H7 (cell line): ENCODE measurements at places on chromosomes 3 and 15.

DNA sequence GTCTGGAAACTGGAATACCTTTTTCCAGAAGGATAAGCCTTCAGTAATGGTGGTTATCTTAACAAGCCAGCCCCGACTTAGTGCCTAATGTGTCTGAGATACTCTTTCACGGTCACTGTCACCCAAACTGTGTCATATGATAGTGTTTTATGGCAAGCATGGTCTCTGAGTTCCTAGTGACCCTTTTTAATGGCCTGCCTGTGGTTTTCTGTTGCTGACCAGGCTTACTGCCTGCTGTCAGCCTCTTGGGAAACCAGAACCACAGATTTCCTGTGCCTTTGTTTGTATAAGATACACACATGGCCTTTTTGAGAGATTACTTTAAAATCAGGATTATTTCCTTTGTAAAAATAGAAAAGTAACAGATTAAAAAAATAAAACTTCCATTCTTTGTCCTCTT, 22.4 kb downstream of the HPS3 start:
- DNase-seq = no peak

GRCh38 chr15:32135335-32135734, 105.0 kb downstream of the CHRNA7 start:
- DNase-seq = no peak

GRCh38 chr3:16399473-16399872, 114.0 kb downstream of the RFTN1 start:
- peak; percentile 18 for DNase-seq

DNA sequence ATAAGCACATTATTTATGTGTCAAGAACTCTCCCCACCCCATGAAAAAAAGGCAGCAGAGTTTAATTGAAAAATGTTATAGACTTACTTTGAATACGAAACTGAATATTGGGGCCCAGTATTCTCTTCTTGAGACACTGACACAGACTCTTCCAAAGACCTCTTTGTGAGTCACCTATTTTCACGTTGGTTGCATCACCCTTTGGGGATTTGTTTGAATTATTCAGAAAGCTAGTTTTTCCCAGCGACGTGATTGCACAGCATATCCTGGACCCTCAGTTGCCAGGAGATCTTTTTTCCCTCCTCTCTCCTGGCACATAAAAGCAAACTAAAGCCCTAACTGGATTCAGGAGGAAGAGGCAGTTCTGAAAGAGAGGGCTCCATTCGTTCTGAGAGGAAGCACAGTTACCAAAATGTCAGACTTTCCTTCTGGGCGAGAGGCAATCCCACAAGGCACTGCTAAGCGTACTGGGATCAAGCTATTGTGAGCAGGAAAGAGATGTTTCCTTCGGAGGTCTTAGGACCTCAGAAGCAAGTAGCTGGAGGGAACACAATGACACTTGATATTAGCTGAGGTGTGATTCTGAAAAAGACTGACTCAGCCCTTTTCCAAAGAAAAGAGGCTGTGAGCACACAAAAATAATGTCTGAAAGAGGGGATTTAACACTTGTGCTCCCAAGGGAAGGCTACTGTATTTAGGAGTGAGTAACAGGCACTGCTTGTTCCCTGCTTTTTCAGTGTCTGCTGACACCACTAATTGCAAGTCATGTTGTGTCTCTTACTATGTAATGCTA, 65.8 kb upstream of the CADPS start:
- DNase-seq = no peak

DNA sequence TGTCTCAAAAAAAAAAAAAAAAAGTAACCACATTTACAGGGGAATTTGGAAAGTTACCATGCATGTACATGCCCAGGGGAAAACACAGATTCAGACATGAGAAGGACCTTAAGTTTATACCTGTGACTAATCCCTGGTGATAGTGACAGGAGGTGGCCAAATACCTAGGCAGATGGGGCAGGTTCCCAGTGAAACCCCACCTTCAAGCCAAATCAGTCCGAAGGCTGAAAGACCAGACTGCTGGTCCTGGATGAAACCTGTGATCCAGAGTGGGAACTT, 15.8 kb downstream of the SPCS1 start:
- no peak for DNase-seq

GRCh38 chr15:66774001-66774814, 72.2 kb downstream of the SMAD6 start:
- peak; percentile 97 for DNase-seq

DNA sequence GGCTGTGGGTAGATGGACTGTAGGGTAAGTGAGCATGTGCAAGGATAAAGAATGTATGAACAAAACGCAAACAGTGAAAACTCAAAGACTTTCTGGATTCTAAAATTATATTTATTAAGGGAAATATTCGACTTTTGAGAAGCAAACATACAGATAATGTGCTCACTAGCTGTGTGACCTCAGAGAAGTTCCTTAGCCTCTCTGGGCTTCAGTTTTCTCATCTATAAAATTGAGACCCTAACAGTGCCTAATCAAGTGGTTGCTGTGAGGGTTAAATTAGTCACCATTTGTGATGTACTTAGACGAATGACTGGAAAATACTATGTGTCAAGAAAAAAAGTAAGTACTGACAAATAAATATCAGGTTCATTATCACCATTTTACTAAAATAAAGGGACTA, 261.7 kb downstream of the MAGI1 start:
- DNase-seq = no peak

- DNase-seq = no peak
These were observed 1270.0 kb downstream of the ROBO1 start for GRCh38 chr3:78497767-78498166.

- DNase-seq = no peak
These were observed 13.3 kb upstream of the CFAP44 start for GRCh38 chr3:113454630-113455029.

DNA sequence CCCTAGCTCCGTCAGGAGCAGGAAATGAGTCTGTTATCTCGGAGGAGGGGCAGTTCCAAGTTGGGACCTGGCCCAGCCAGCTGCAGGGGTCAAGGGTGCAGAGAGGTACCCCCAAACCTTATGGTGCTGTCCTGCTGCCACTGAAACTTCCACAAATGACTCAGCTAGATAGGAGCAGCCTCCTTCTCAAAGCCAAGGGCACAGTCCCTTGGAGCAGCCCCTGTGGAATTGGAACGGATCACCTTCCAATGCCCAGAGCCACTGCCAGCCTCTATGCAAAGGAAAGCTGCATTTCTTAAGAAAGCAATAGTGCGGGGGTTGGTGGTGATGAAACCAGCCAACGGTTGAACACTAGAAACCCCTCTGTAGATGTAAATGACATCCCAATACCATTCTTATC, 19.6 kb upstream of the LRRK1 start:
- no peak for DNase-seq

GRCh38 chr3:111582120-111582474, 13.0 kb downstream of the ZBED2 start:
- no peak for DNase-seq

DNA sequence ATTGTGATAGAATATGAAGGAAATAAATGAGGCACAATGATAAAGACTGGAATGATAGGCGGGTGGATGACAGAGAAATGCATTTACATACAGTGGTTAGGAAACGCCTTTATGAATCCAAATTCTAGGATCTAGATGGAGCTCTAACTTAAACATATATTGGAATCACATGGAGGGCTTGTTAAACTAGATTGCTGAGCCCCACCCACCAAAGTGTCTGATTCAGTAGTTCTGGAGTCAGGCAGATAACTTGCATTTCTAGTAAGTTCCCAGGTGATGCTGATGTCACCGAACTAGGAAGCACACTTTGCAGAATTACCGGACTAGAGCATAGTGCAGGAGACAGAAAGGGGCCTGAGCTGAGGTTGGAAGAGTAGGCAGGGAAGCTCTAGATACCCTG, 837.2 kb downstream of the FHIT start:
- DNase-seq = no peak

DNA sequence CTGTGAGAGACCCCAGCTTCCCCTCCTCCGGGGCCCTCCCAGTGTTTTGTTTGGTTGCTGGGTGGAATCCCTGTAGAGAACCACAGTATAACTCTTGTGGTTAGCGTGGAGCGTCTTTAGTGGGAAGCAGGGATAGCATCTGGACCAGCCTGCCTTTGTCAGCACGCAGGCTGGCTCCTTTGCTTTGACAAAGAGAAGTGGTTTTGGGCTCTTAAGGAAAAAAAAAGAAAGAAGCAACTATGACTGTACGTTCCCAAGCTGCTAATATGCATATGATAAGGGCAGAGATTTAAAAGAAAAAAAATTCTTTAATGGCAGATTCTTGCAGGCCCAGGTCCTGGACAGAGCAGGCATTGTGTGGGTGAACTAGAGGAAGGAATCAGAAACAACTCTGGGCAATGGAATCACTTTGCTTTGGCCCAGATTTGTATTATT, 340.8 kb upstream of the CTDSPL start:
- no peak for DNase-seq

GRCh38 chr3:127097072-127097405, 95.9 kb upstream of the PRR23E start:
- no peak for DNase-seq

DNA sequence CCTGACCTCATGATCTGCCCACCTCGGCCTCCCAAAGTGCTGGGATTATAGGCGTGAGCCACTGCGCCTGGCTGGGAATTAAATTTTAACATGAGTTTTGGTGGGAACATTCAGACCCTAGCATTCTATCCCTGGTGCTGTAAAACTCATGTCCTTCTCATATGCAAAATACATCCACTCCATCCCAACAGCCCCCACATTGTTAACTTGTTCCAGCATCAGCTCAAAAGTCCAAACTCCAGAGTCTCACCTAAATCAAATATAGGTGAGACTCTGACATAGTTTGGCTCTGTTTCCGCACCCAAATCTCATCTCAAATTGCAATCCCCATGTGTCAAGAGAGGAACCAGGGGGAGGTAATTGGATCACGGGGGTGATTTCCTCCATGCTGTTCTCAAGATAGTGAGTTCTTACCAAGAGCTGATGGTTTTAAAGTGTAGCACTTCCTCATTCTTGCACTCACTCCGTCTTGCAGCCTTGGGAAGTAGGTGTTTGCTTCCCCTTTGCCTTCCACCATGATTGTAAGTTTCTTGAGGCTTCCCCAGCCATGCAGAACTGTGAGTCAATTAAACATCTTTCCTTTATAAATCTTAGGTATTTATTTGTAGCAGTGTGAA, 96.2 kb upstream of the PLCL2 start:
- DNase-seq = no peak

- DNase-seq = no peak
These were observed 562 bp downstream of the TCTA start for GRCh38 chr3:49412632-49413337.

DNA sequence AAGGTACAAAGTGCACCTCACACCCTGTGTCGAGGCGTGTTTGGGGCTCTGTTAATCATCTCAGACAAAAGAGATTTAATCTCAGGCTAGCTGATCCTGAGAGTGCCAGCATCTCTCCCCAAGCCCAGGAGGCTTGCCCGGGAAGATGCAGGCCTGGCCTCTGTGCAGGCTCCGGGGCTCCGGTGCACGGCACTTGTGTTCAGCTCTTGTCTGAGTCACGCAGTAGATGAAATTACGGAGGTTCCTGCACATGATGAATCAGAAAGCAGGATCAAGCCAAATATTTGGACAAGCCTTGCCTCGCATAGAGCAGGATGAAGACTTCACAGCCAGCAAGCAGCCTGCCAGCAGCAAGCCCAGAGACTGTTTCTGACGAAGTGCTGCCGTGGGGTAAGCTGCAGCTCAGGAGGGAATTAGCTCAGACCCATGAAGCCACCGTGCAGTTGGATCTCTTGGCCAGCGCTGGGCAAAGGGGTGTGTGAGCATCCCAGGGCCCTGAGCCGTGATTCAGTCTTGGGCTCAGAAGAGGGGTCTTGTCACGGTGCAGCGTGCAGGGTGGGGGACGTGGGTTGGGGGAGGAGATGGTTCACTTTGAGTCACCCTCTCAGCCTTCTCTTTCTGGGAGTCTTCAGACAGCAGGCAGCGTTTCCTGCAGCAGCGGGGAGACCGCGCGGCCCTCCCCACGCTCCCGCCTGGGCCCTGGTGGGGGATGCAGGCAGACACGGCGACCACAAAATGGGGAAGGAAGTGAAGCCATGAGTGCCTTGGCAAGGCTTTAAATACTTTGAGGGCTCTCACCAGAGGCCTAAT, 89.2 kb upstream of the MEF2A start:
- DNase-seq = peak; percentile 43

GRCh38 chr3:82143661-82144412, 382.4 kb upstream of the GBE1 start:
- DNase-seq = no peak
